ENCODE measurements at places on chromosomes 16 and 17. TPM values are rescaled to one million over a fixed set of nuclear protein-coding genes. Genes with fewer than 3 reads are reported as not detected.

GRCh38 chr16:52671590-52671989 lies 124.6 kb upstream of the TOX3 start:
- H3K36me3 ChIP-seq: no peaks in the 10 kb centered on the region
- H3K4me3 ChIP-seq: no peak overlapping the region

- no peak for DNase-seq
- no peak overlapping the region for H3K4me3 ChIP-seq
- peaks cover 18% of the 10 kb centered on the region for H3K27me3 ChIP-seq
- H3K27ac ChIP-seq: no peak overlapping the region
These were observed 74.1 kb upstream of the NKD1 start for GRCh38 chr16:50474138-50474537.

DNA sequence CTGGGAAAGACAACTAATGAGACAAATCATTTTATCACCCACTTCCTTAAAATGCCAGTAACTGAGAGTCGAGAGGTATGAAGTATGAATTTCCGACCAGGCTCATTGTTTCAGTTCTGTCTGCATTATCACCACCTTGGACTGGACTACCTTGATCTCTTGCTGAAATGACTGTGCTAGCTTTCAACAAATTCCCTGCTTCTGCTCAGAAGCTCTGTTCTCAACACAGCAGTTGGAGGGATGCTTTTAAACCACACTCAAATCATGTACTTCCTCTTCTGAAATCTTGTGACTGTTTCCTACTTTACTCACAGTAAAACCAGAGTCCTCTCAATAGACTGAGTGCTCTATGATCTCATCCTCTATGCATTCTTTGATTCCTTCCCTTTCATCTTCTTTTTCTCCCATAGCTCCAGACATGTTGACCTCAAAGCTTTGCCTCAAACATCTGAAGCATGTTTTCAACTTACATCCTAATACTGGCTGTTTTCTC lies 195.8 kb downstream of the KCNJ2 start:
- H3K27ac ChIP-seq: no peak overlapping the region
- H3K4me3 ChIP-seq: no peak overlapping the region
- H3K36me3 ChIP-seq: no peaks in the 10 kb centered on the region
- DNase-seq: no peak

Gene PABPN1L
- 0.23 TPM for total RNA-seq

GRCh38 chr16:69554495-69554894 lies 11.3 kb upstream of the NFAT5 start:
- no peak for DNase-seq
- no peak overlapping the region for H3K27ac ChIP-seq

GRCh38 chr17:29579866-29580771 lies 9.3 kb downstream of the GIT1 start:
- no peaks in the 10 kb centered on the region for H3K4me1 ChIP-seq
- H3K27ac ChIP-seq: no peak overlapping the region
- peaks cover 51% of the 10 kb centered on the region for H3K36me3 ChIP-seq
- H3K27me3 ChIP-seq: no peaks in the 10 kb centered on the region

DNA sequence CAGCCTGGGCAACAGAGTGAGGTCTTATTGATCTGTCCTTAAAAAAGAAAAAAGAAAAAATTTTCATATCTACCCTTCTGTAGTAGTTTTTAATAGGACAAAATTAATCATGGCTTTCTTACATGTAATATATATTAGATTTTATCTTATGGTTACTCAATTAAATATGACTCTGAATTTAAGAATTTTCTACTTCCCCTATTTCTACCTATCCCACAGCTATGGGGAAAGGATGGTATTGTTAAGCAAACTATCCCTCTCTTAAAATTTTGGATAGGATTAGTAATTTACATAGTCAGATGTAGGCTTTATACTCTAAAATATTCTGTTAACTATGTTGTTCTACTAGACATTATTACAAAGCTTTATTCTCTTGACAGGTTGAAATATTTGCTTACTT lies 62.5 kb downstream of the NQO1 start:
- no peak for DNase-seq
- no peaks in the 10 kb centered on the region for H3K4me1 ChIP-seq
- H3K4me3 ChIP-seq: no peak overlapping the region
- H3K27ac ChIP-seq: no peak overlapping the region
- no peaks in the 10 kb centered on the region for H3K27me3 ChIP-seq

DNA sequence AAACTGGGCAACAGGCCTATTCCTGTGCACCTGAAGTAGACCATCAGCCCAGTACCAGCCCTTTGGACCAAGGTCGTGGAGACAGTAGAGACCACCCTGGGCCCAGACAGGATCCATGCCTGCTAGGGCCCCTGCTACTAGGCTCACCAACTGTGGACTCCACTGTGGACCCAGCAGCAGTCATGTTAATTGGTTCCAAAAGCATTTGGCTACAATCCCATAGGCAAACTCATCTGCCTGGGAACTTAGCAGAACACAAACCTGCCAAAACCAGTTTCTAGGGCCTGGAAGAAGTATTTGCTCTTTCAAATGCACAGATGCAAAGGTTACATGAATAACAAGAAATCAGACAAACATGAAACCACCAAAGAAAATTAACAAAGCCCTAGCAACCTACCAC lies 53.1 kb downstream of the ACSM2A start:
- DNase-seq: no peak
- no peak overlapping the region for H3K27ac ChIP-seq
- H3K4me1 ChIP-seq: no peaks in the 10 kb centered on the region
- H3K4me3 ChIP-seq: no peak overlapping the region

Gene PTX4
- total RNA-seq: 0.65 TPM

Gene TBC1D3G
- total RNA-seq: not detected

Gene TM4SF5
- total RNA-seq: not detected

Measured in adrenal gland (tissue), 19 donors.